ENCODE measurements at places on chromosomes 11 and 22.

DNA sequence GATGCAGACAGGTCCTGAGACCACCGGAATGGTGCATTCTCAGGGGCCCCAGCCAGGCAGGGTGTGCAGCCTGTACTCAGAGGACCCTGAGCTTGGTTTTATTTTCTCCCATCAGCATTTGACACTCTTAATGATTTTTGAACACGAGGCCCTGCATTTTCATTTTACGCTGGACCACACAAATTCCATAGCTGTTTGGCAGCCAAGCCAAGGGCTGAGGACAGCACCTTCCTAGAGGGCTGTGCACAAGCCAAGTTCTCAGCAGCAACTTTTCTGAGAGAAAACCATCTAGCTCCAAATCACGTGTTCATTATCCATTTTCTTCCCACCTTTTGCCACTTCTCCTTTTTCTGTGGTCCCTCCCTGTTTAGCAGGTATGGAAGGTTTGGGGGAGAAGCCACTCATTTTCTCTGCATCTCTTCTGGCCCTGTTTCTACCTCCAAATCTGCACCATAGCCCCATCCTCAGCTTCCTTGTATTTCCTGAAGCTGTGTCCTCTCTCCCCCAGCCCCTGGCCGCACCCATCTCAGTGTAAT is 60.4 kb downstream of the TRAF6 start:
- DNase-seq = no peak

- DNase-seq = no peak
Measured at GRCh38 chr11:73392108-73393010, 16.2 kb downstream of the RELT start.

DNA sequence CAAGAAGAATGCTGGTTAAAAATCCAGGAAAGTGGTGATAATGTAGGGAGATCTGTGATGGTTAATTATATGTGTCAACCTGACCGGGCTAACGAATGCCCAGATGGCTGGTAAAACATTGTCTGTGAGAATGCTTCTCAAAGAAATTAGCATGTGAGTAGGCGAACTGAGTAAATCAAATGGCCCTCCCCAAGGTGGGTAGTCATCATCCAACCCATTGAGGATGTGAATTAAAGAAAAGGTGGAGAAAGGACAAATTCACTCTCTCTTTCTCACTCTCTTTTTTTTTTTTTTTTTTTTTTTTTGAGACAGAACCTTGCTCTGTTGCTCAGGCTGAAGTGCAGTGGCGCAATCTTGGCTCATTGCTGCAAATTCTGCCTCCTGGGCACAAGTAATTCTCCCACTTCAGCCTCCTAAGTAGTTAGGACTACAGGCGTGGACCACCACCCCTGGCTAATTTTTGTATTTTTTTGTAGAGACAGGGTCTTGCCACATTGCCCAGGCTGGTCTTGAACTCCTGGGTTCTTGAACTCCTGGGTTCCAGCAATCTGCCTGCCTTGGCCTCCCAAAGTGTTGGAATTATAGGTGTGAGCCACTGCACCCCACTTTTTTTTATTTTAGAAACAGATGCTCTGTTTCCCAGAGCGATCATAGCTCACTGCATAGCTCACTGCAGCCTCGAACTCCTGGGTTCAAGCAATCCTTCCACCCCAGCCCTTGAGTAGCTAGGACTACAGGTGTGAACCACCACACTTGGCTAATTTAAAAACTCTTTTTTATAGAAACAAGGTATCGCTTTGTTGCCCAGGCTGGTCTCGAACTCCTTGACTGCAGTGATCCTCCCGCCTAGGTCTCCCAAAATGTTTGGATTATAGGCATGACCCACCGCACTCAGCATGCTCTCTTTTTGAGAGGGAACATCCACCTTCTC is 22.0 kb upstream of the P2RY6 start:
- peak; percentile 63 for DNase-seq

DNA sequence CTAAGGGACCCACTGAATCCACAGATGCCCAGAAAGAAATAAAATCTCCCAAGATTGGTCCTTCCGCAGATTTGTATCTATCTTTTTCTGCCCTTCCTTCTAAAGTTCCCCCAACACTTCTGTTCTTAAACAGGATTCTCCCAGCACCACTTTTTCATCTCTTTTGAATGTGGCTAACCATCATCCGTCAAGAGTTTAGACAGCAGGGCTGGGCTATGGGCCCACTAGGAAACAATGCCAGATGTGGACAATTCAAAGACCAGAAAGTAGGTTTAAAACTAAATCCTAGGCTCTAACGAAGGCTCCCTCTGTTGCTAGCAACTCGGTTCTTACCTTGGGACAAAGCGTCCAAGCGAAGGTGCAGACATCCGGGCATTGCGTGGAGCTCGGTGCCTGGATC is 100.0 kb downstream of the AMBRA1 start:
- no peak for DNase-seq

DNA sequence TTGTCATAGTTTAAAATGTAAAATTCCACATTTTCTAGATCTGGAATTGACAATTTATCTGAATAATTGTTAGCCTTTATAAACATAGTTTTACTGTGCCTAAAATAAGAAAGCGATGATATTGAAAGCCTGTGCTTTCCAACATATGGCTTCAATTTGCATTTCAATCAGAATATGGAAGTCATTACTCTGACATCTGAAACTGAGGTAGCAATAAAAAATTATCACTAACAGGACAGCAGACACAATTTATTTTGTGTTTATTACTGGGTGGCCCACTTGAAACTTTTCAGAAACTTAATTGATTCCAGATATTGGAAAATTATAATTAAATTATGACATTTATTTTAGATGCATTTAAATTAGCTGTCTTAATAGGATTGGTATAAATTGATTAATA is 78.5 kb downstream of the TMEM135 start:
- DNase-seq = no peak

DNA sequence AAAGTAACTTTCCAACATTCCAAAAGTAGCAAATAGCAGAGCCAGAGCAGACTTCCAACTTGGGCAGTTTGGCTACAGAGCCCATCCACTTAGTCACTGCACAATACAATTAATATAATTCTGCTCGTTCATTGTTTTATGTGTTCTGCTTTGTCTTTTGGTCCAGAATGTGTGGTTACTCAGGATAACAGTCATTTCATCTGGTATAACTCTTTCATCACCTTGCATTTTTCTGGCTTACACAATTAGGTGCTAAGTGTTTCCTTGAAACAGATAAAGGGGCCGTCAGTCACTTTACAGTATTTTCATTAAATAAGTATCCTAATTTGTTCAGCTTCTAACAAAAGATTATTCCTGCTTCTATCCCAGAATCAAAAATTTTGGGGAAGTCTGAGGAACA is 87.2 kb downstream of the LARGE2 start:
- no peak for DNase-seq

DNA sequence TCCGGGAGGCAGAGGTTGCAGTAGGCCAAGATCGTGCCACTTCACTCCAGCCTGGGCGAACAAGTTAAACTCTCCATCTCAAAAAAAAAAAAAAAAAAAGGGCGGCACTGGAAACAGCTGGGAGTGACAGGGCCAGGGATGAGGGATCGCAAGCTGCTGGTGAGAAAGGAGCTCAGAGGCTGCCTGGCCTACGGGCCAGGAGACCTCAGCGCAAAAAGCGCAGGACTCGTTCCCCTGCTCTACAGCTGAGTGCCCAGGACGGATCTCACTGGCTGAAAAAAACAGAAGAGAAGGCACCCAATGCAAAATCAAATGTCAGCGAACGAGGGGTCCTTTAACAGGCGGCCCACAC is 650 bp upstream of the NUP50 start:
- peak; percentile 40 for DNase-seq

DNA sequence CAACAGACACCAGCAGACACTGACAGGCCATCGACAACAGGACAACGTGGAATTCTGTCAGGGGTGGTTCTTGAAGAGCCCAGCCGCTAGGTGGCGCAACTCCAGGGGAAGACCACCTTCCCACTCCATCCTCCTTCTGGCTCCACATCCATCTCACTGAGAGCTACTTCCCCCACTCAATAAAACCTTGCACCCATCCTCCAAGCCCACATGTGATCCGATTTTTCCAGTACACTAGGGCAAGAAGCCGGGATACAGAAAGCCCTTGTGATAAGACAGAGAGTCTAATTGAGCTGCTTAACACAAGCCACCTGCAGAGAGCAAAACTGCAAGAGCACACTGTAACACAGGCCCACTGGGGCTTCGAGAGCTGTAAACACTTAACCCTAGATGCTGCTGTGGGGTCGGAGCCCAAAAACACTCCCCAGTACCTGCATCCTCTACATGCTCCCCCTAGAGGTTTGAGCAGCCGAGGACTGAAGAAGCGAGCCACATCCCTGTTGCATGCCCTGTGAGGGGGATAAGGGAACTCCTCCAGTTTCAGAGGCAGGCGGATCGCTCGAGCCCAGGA is 11.5 kb upstream of the RAB39A start:
- peak; percentile 13 for DNase-seq

- DNase-seq = peak; percentile 2
Measured at GRCh38 chr11:134691985-134692384, 279.9 kb upstream of the B3GAT1 start.

DNA sequence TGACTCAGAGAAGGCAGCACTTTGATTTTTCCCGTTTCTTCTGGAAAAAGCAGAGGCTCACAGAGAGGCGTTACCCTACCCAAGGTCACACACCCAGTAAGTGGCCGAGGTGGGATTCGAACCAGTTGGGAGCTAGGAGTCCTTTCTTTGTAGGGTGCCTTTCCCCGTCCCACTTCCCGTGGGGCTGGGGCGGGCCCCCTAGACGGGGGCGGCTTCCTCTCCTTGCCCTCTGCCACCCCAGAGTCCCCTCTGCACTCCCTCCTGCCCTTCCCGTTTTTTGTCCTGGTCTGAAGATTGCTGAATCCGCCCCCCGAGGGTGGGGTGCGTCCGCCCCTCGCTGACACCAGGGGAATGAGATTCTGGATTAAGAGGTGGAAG is 747 bp downstream of the TPCN2 start:
- DNase-seq = no peak

All from kidney tubule cell (primary cell).